ENCODE measurements at places on chromosomes 13 and 19.
A peak's percentile ranks its signal among the peaks of the same experiment; 100 is the strongest.

DNA sequence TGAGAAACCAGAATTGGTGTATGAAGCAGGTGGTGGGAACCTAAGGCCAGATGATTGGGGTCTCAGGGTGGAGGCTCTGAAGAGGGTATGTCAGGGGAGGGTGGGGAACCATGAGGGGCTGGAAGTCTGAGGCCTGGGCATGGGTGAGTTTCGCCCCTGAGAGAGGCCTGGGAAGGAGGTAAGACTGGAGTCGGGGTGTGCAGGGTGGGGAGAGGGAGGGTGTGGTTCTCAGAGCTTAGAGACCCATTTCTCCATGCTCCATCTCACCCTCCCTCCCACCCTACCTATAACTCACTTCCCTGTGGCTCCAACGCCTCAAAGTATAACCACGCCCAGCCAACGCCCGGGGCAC is 1.0 kb upstream of the KLHL26 start:
- no peak for DNase-seq

- peak; percentile 25 for DNase-seq
Measured at GRCh38 chr19:31304831-31305312, 44.4 kb downstream of the TSHZ3 start.

GRCh38 chr13:48275507-48275906 is 28.0 kb upstream of the RB1 start:
- DNase-seq: peak; percentile 3

- DNase-seq: peak; percentile 66
Measured at GRCh38 chr19:49097453-49098288, 12.4 kb downstream of the SNRNP70 start.

DNA sequence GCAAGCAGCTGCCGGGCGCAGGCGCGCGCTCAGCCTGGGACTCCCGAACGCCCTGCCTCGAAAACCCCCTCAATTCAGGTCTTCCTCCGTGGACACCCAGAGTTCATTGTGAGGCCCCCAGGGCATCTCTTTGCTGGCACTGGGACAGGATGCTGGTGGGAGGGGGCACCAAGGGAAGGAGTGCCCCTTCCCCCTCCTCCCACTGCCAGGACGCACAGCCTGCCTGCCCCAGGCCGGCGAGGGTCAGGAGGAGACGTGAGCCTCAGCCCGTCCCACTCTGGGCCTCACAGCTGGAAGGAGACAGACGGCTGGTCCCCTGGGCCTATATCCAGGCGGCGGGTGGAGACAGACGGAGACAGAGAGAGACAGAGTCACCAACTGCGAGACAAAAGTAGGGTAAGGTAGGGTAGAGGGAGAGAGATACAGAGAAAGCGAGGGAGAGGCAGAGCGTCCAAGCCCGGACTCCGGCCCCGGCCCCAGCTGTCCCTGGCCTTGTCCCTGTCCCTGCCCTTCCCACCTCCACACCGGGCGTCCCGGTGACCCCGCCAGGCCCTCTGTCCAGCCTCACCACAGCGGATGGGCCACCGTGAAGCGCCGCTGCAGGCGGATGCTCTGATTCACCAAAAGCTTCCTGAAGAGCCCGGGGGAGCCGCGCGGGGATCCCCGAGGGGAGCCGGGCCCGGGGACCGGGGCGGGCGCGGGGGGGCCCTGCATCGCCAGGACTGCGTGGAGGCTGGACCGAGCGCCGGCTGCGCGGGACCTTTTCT is at the start of gene PDE4C:
TSS of gene PDE4C (minus strand) at position 737 of the 767 bp plus-strand sequence. CDS start at position 714, 23 bp downstream.
- DNase-seq: no peak

GRCh38 chr19:12778017-12778904 is 2.9 kb upstream of the HOOK2 start:
- DNase-seq: peak; percentile 81

DNA sequence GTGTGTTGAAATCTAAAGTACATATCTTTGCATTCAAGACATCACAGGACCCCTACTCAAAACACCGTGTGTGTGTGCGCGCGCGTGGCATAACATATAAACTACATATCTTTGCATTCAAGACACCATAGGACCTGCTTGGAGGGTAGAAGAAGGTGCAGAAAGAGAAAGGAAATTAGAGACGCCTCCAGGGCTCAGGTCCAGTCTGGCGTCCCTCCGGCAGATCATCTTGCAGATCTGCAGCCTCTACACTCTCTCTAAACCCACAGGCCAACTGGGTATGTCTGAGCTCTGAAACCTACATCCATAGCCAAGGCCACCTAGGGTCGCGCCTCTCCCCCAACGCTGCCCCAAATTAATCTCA is 659 bp upstream of the PAFAH1B3 start:
- no peak for DNase-seq

DNA sequence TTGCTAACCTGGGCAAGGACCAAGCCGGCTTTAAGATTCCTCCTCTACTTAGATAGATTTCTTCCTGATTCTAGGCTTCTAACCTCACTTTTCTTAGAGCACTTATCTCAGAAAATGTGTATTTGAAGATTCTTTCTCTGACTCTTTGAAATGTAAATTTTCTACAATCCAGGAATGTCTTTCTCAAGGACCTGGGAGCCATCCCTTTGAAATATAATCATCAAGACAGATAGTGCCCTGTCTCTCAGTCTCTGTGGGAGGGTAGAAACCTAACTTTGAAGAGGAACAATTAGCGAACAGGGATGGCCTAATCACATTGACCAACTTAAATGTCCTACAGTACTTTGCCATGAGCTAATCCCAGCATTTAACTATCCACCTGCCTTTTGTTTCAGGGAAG is 1646.0 kb downstream of the PCDH9 start:
- no peak for DNase-seq

GRCh38 chr19:18999896-19000620 is 33.3 kb downstream of the SUGP2 start:
- DNase-seq: peak; percentile 11

DNA sequence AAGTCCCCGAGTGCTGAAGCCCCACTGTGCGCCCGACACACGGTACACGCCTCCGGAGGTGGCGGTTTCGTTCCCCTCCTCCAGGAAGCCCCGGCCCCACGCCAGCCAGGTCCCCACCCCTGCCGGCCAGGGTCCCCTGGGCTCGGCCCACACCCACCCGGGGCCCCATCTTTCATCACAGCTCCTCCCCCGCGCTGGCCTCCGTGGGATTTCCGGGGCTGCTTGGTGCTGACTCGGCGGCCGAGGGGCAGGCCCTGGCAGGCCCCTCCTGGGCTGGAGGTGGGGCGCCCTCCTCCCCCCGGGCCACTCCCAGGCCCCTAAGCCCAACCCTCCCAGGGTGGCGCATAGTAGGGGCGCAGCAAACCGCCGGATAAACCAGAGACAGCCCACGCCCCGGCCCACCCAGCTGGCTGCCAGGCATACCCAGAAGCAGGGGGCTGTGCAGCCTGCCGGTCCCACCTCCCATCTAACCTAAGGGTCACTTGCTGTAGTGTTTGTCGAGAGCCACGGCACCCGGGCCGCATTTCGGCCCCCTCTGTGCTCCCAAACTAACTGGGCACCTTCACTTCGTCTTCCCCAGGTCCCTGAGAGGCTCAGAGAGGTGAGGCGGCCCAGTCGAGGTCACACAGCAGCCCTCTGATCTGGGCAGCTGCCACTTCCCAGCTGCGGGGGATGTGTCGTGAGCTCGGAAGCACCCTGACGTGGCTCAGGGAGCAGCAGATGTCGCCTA is 6.6 kb downstream of the ZBTB7A start:
- DNase-seq: peak; percentile 42
